Adipocyte (in vitro differentiated cells): ENCODE measurements at places on chromosomes 3 and 15.

DNA sequence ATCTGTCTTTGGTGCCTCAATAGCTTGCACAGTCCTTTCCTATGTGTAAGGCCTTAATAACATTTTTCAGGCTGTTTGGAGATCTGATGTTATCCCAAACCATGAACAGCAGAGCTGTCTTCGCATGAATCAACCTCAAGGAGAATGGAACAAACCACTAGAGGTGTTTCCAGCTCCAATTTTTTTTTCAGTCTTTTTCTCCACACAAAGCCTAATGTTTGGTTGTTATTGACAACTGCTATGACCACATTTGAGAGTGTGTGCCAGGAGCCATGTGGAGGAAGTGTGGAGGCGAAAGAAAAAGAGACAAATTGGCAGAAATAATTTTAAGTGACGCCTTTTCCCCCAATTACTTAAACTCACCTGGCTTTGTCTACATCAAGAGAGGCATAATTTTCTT, 38.7 kb downstream of the RTP4 start:
- DNase-seq, result no peak

GRCh38 chr15:74613953-74614743, 1.5 kb upstream of the CLK3 start:
- DNase-seq, result no peak

DNA sequence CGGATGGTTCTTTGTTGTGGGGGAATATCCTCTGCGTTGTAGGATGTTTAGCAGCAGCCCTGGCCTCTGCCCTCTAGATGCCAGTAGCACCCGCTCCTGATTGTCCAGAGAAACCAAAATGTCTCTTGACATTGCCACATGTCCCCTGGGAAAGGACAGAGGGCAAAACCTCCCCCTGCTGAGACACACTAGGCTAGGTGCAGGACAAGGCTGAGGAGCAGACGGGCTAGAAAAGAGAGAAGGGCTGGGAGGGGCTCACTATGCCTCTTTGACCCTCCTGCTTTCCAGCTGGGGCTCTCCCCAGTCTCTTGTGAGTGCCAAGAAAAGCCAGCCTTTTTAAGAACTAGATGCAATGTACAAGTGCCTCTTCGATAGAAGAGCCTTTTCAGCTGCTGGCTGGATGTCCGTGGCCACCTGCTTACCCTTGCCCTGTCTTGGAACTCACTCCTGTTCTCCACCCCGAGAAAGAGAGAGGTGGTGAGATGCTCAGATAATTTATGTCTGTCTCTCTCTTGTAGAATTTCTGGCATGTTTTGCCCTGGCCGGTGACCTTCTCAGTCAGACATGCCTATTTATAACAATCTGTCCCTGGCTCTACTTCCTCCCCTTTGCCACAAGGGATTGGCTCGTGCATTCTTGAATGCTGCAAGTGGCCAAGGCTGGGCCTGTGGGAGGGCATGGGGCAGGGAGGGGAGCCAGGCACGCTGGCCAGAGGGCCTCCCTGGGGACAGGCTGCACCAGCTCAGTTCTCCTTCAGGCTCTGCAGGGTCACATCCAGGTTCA, 142.6 kb downstream of the RPLP1 start:
- DNase-seq, result no peak

DNA sequence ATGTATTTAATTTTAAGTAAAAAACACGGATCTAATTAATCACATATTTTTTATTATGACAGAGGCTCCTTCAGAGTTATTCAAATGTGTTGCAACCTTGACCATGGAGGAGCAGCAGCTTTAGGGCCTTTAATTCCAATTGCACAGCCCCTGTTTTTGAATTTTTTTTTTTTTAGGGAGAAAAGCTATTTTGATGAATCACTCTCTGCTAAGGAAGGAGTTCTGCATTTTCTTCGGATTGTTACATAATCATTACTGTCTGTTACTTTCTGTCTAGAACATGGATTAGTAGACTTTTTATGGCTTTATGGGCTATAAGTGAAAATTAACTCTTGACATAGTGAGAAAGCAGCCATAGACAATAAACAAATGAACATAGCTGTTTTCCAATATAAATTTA, 90.8 kb downstream of the MCTP2 start:
- peak; percentile 77 for DNase-seq

DNA sequence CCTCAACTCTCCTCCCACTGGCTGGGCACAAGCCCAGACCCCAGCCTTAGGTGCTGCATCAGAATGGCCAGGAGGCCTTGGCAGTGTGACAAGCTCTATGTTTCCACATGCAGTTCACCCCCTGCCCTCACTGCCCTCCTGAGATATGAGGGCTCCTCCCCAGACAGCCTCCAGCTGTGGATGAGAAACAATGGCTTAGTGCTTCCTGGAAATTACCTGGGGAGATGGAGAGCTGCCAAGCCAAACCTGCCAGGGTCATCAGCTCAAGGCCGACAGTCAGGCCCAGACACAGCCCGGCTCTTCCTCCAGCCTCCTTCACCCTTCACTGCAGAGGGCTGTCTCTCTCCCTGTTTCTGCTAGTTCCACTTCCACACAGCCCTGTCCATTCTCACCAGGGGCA, 76.3 kb downstream of the MYLK start:
- DNase-seq, result no peak
